Activated CD8-positive, alpha-beta T cell treated with anti-CD3 and anti-CD28 coated beads for 36 hours (primary cell): ENCODE measurements at places on chromosomes 12 and 14. TPM values are rescaled to one million over a fixed set of nuclear protein-coding genes. Genes with fewer than 3 reads are reported as not detected.

GLI1 gene
- total RNA-seq, result 0.20 TPM

P3H3 gene
- total RNA-seq, result 2.3 TPM

ERP27 gene
- 3.4 TPM for total RNA-seq

DNA sequence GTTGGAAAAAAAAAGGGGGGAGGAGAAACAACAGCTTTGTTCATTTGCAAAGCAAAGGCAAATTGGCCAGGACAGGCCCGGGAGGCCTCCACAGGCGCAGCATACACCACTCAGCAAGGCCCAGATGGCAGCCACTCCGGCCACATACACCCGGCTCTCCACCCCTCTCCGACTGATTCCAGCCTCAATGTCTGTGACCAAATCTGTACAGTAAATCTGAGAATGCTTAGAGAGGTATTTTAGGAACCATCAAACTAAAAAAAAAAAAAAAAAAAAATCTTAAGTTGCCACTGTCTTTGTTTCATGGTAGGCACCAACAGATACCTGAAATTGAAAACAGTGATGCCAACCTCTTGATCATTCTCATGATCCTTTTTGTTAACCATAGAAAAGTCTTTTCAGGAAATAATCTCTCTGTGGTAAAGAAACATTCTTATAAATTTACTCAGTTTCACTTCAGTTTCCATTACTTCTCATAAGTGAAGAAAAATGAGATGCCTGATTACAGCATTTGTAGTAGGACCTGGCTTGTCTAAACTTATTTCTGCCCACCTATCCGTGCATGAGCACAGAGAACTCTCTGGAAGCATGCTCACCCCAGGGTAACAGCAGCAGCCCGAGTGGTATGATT lies 20.2 kb downstream of the VPS37B start:
- peaks cover 24% of the 10 kb centered on the region for H3K36me3 ChIP-seq
- H3K4me1 ChIP-seq, result peaks cover 92% of the 10 kb centered on the region
- no peak overlapping the region for H3K4me3 ChIP-seq
- peak; percentile 47 for DNase-seq

DNA sequence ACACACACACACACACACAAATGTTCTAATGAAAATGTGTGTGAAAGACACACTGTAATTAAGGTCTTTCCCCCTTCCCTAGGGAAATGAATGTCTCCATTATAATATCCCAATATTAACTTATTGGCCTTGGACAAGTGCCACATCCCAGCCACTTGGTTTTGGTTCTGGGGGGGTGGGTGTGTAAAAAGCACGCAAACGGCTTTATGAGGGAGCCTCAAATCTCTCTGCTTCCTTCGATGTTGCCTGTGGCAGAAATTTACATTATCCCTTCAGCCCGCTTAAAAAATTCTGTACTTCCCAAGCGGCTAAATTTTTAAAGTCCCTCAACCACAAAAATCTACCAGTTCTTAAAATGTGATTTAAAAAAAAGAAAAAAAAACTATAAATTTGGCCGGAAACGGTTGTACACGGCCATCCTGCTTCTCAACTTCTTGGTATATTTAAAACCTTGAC lies 432 bp downstream of the C14orf93 start:
- H3K27ac ChIP-seq, result peak overlapping the region; percentile 92
- H3K4me3 ChIP-seq, result peak overlapping the region; percentile 85
- no peaks in the 10 kb centered on the region for H3K27me3 ChIP-seq
- no peak for DNase-seq
- peaks cover 34% of the 10 kb centered on the region for H3K4me1 ChIP-seq

GLIPR1L2 gene
- 0.27 TPM for total RNA-seq

GRCh38 chr12:117084405-117085317 lies 14.6 kb downstream of the TESC start:
- peaks cover 3% of the 10 kb centered on the region for H3K4me1 ChIP-seq
- H3K36me3 ChIP-seq, result peaks cover 10% of the 10 kb centered on the region
- no peaks in the 10 kb centered on the region for H3K27me3 ChIP-seq
- DNase-seq, result no peak
- no peak overlapping the region for H3K27ac ChIP-seq

DNA sequence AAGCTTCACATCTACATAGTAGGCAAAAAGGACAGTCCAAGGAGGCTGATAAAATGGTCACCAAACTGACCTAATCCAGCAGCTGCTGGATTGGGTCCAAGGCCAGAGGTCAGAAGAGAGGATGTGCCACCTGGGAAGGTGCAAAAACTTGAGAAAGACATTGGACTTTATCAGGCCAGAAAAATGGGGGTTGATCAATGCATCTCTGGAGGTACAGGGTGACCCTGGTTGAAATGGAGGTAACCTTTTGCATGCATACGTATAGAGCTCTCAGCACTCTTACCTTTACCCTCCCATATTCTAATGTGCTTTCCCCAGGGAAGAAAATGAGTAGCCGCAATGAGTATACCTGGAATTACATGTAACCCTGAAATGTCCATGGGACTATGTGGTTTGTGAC lies 16.0 kb downstream of the BTG1 start:
- H3K27me3 ChIP-seq, result no peaks in the 10 kb centered on the region
- peak overlapping the region; percentile 90 for H3K27ac ChIP-seq
- DNase-seq, result no peak
- H3K4me3 ChIP-seq, result peak overlapping the region; percentile 13
- H3K36me3 ChIP-seq, result peaks cover 60% of the 10 kb centered on the region

PRH2 gene
- total RNA-seq, result not detected

SERPINA3 gene
- not detected for total RNA-seq
